ENCODE measurements at places on chromosomes 3 and 15.

- DNase-seq = no peak
Measured at GRCh38 chr3:111980716-111981456, 2.1 kb downstream of the ABHD10 start.

- no peak for DNase-seq
Measured at GRCh38 chr3:128488991-128489673, 3.9 kb downstream of the GATA2 start.

GRCh38 chr3:47578119-47578632 is 489 bp downstream of the CSPG5 start:
- no peak for DNase-seq

DNA sequence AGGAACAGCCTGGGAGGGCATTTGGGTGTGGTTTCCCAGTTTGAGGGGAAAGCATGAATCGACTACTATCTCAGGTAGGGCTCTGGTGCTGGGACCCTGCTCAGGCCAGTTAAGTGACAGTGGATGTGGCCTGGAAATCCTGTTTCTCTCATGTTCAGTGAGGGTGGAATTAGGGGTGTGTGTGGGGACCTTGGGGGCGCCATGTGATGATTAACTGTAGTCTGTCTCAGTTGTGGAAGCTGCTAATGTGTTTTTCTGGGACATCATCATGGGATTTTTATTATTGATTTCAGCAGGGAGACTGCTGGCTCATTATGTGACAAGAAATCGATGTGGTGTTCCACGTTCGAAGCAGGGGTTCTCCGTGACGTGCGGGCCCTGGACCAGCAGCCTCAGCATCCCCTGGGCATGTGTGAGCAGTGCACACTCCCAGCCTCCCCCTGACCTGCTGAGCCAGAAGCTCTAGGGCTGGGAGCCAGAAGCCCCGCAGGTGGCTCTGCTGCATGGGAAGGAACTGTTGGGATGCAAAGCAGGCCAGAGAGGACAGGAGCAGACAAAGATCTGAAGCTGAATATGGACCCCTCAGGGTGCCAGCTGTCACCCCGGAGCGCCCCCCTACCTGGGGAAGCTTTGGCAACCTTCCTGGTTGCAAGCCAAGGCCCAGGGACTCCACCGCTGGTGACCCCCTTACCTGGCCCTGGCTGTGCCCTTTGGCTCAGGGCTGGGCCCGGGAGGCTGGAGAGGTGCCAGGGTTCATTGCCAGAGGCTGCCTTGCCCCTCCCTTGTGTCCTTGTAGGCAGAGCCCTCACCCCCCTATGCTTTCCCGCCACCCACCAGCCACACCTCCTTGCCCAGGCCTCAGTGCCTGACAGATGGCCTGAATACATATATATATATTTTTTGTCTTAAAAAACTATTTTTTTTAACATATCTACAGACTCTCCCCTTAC is 149.8 kb downstream of the APBA2 start:
- no peak for DNase-seq

GRCh38 chr3:97692389-97692788 is 72.2 kb upstream of the ARL6 start:
- no peak for DNase-seq

Data from fibroblast of lung (primary cell).